ENCODE measurements at places on chromosomes 1 and 21.

- no peak for DNase-seq
Observed at GRCh38 chr21:38472412-38473108, 25.7 kb downstream of the ERG start.

GRCh38 chr1:65250826-65251225 is 58.5 kb upstream of the DNAJC6 start:
- DNase-seq, result no peak

DNA sequence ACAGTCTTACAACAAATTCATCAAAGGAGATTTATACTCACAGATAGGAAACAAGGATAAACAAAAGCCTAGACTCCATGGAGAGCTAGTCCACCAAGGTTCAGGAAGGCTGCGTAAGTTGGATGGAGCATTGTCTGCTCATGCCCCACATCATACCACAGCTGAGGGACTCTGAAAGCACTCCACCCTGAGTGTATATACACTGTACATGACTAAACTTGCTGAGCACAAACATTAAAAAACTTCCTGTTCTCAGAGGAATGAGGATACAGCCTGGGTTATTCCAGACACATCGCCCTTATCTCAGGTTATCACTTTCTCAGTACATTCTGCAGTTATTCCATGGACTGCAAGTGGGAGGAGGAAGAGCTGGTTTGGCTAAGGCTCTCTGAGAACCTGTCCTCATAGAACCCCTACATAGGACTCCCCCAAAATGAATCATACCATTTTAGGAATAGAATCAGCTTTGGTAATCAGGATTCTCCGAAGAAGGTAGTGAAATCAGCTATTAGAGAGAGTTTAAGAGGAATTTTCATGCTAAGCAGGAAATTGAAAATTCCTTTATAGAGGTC is 58.0 kb upstream of the PRMT6 start:
- DNase-seq, result peak; percentile 52

GRCh38 chr1:245645894-245646293 is 491.1 kb downstream of the KIF26B start:
- no peak for DNase-seq

DNA sequence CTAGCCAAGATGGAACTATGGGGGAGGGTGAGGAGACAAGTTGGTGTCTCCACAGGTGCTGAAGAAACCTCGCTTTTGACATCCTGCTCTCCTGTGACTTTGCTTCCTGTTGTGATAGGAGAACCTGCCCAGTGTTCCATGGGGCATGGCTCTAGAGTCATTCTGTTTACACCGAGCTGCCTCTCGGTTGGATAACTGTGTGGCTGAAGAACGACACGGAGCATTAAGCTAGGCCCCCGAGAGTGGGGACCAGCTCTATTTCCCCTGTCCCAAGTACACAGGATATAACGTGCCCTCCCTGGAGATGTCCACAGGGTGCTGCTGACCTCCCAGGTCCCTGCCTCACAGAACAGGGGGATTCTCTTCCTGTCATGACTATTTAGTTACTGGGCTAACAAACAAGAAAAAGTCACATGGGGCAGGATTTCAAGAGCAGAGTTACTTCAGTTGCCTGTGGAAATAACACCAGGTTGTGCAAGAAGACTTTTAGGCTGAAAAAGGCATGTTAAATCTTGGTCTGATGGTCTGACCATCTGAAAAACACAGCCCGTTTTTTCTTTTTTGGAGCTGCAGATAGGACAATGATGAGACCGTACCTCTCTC is 29.4 kb upstream of the PPP2R5A start:
- no peak for DNase-seq

GRCh38 chr1:3809680-3810079 is 13.4 kb upstream of the LRRC47 start:
- DNase-seq, result no peak

Measured in ureter (tissue), 1 donor.